ENCODE measurements at places on chromosomes 16 and 17. TPM values are rescaled to one million over a fixed set of nuclear protein-coding genes. Genes with fewer than 3 reads are reported as not detected.

- no peak for DNase-seq
Observed at GRCh38 chr17:36136036-36136435, 32.4 kb downstream of the CCL4 start.

- DNase-seq, result no peak
Observed at GRCh38 chr17:6872936-6873335, 41.4 kb upstream of the TEKT1 start.

DNA sequence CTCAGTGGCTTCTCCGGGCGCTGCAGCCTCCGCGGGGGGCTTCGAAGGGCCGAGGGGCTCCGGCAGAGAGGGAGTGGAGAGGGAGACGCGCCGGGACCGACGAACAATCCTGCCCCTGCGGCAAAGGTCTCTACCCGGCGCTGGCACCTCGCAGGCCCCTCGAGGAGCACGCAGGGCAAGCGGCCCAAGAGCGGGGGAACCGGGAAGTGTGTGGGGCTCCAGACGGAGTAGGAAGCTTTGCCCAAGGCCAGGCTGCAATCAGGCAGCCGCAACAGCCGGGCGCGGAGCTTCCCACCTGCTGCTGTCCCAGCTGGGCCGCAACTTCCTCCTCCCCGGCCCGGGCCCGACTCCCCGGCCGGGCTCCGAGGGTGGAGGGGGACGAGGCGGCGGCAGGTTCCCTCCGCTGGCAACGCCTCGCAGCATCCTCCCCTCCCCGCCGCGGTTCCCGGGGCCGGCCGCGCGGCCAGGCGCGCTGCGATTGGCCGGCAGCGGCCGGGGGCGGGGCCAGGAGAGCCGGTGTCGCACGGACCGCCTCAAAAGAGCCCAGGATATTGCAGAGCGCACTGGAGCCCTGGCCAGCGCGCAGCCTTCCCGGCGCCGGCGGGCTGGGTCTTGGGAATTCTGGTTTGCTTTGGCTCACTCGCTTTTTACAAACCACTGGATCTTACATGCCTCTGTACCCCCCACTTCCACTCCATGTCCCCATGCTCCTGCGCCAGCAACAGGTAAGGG is at the start of gene KCNJ2:
Gene KCNJ2 (plus strand): TSS at position 556 of the 732 bp plus-strand sequence. CDS start 5,508 bp downstream, outside the sequence.
- no peak for DNase-seq

DNA sequence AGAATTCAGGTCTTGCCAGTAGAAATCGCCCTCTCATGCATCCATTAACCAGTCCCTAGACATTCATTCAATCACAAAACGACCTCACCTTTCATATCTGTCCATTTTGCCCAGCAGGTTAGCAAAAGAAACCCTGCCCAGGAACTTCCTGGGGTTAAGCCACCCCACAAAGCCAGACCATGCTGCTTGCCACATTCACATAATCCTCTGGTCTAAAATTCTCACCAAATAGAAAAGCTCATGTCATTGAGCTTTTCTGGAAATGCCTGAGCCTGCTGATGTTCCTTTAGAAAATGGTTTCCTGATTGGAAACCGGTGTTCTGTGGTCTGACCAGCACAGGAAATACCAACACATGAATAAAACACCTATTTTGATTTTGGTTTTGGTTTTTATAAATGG is 21.6 kb upstream of the DYNLRB2 start:
- DNase-seq, result no peak

The KIF1C gene
- 77.3 TPM for total RNA-seq

Measured in CD8-positive, alpha-beta memory T cell (primary cell).